Epithelial cell of prostate (primary cell): ENCODE measurements at places on chromosomes 1 and 21.
A peak's percentile ranks its signal among the peaks of the same experiment; 100 is the strongest.

GRCh38 chr1:98898940-98899339 lies 105.7 kb downstream of the PLPPR5 start:
- DNase-seq: no peak

GRCh38 chr1:12201352-12202189 lies 28.3 kb upstream of the VPS13D start:
- no peak for DNase-seq

DNA sequence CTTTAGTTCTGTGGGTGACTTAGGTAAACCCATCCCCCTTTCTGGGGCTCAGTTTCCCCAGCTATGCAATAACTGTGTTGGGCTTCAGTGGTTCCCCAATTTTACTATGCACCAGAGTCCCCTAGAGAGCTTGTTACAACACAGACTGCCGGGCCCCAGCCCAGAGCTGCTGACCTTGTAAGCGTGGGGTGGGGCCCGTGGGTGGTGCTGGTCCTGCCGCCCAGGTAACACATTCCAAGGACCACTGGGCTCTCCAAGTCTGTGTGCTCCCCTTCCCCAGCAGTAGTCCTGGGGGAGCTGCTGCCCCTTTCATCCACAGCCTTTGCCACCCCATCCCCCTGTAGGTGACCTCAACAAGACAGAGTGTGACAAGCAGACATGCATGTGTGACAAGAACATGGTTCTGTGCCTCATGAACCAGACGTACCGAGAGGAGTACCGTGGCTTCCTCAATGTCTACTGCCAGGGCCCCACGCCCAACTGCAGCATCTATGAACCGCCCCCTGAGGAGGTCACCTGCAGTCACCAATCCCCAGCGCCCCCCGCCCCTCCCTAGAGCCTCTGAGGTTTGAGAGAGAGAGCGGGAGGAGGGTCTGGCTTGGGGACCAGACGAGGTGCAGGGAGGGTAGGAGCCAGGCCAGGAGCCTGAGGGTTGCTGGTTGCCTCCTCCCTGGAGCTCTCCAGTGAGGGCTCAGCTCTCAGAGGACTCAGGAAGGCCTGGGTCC lies 8.9 kb downstream of the PLA2G2F start:
- DNase-seq: no peak

GRCh38 chr1:152228831-152229230 lies 4.8 kb upstream of the HRNR start:
- peak; percentile 64 for DNase-seq

GRCh38 chr1:86503406-86504136 lies 34.8 kb downstream of the CLCA1 start:
- DNase-seq: no peak
